CD4-positive, alpha-beta T cell treated with Interleukin-1 beta for 1 hour (primary cell): ENCODE measurements at places on chromosomes 16 and 17.

DNA sequence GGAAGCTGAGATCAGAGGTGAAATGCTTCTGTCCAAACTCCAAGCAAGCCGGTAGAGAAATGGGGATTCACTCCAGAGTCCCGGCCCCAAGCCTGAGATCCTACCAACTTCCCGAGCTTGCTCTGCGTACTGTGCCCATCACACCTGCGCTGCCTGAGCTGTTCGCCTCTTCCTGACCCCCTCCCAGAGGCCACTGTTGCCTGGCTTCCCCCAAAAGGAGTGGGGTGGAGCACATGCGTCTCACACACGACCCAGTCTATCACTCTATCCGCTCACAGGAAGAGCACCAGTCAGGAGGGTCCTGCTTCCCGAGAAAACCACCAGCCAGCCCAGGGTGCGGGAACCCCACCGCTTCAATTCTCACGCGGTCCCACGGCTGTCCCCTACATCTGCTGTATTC is 13.5 kb upstream of the C16orf95 start:
- no peak for DNase-seq

DNA sequence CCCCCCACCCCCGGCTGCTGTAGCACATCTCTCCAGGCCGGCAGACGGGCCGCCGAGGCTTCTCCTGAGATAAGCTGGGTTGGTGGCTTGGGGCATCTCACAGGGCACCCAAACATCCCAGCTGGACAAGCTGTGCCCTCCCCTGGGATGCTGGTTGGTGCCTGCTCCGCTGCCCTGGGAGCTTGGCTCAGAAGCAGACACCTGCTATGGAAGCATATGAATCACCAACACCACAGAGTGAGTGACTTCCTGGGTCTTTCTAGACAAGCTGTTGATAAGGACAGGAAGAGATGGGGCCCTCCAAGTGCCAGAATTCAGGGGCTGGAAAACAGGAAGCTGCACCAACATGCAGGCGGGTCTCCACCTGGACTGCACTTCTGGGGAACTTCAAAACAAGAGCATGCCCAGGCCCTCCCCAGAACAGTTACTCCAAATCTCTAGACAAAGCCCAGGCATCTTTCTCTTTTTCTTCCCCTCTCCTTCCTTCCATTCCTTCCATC is 13.7 kb downstream of the C16orf95 start:
- no peak for DNase-seq

DNA sequence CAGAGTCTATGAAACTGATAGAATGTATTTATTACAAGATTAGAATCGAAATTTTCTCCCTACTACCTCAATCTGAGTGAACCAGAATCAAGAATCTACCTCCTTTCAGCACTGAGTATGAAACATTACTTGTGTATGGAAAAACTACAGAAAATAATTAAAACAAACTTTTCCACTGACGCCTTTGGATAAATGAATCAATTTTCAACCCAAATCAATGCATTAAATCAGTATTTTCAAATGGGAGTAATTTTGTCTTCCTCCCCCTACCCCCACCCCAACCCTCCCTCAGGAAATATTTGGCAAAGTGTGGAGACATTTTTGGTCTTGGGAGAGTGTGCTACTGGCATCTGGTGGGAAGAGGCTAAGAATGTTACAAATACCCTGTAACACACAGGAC is 7.8 kb upstream of the ABCA10 start:
- no peak for DNase-seq

DNA sequence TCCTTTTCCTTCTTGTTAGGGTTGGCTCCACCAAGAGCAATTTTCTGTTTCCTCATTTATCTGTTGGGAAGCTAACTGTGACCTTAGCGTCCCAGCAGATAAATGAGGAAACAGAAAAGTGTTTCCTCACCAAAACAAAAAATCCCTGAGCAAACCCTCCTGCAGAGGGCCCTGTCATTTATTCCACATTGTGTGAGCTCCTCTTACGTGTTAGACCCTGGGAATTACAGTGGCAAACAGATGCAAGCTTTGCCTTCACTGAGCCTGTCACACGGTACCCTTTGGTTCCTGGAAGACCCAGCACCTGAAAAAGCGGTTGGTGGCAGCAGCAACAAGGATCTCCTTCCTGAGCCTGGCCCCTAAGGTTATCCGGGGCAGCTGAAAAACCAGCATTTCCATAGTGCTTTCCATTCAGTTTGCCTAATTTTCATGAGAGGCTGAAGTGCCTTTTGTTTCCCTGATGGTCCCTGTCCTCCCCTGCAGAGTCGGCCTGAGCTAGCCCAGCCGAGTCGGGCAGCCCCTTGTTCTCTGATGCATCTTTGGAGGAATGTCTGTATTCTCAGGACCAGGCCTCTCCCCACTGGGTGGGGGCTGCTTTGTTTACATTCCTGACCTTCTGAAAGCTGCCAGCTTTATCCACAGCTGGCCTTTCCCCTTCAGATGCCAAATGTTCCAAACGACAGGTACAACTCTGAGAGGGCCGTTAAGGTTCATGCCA is 34.7 kb downstream of the YPEL2 start:
- DNase-seq: no peak

GRCh38 chr16:56749672-56750491 is 20.0 kb downstream of the NUP93 start:
- DNase-seq: no peak

DNA sequence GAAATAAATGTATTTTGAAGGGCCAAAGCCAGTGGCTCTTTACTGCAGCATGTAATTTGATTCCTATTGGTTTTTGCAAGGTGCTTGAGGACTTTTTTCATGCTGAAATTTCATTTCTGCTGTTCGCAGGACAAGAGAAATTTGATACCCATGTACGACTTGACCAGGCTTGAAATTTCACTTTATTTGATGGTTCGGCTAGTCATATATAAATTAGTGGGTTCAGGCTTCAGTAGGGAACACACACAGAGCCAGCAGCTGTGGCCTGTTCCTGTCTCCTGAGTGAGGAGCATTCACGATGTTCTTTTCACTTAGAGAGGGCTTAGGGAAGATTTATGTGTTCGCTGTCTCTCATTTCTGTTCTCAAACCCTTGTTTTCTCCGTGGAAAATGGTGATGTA is 258.4 kb upstream of the CACNG5 start:
- no peak for DNase-seq

DNA sequence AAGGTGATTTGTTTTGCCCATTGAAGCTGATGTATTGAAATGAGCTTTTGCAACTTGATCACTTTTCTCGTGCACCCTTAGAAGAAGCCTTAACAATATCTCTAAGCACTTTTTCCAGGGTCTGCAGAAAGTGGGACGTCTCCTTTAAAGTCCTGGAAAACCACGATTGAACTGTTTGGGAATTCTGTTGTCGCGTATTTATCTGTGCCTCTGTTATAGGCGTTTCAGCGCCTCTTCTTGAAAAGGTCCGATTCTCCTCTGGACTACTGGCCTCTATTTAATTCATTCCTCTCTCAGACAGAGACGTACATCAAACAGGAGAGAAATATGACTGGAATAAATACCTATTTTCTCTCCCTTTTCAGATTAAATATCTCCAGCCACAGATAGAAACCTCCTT is 262.4 kb upstream of the PSMD7 start:
- DNase-seq: no peak

DNA sequence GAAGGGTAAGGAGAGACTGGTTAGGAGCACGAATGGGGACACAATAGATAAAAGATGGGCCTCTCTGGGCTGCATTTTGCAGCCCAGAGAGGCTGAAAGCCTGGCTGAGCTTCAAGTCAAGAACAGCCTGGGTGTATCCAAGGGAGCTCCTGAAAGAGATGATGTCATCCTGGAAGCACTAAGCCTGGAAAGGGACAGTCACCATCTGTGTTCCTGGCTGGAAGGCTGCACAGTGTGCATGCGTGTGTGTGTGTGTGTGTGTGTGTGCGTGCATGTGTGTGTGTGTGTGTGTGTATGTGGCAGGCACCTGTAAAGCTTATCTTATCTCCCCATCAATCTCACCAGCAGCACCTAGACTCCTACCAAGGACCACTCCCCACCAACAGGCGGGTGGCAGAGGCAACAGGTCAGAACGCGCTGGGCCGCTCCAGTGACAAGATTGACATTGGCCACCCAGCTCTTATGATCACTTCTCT is 44.1 kb downstream of the COG7 start:
- DNase-seq: no peak

DNA sequence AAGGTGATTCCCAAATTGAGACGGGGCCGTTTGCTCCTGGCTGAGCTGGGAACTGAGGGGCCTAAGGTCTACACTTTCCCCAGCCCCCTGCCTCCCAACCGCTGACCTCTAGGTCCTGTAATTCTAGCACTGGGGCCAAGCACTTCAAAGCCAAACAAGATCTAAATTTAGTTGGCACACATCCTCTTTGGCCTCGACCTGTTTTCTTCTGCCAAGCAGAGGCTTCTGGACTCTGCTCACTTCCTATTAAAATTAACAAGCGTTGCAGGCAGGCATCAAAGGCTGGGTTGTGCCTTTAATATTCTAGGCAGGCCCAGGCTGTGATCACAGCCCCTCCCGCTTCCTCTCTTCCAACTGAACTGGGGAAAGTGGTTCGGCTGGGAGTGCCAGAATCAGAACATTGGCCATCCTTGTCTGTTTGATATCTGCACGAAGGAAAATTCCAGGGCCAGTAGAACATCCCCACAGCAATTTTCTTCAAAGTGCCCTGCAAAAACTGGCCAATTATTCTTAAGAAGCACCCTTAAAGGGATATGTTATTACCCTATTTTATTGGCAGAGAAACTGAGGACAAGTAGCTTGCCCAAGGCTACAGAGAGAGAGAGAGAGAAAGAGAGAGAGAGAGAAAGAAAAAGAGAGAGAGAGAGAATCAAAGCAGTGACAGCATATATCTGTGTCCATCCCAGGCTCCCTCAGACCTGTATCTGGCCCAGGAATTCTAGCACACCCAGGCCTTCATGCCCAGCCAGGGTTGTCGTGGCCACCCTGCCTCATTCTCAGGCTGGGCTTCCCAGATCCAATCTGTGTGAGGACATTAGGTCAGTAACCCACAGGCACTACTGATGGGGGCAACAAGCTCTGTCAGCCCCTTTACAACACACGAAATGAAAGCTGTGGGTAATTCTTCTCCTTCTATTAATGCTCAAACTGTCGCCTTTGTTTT is 12.8 kb upstream of the MT4 start:
- DNase-seq: no peak

- peak; percentile 80 for DNase-seq
Observed at GRCh38 chr16:66521951-66522771, 27.8 kb downstream of the TK2 start.

GRCh38 chr17:75822119-75822799 is 21.9 kb downstream of the UNC13D start:
- DNase-seq: peak; percentile 31

DNA sequence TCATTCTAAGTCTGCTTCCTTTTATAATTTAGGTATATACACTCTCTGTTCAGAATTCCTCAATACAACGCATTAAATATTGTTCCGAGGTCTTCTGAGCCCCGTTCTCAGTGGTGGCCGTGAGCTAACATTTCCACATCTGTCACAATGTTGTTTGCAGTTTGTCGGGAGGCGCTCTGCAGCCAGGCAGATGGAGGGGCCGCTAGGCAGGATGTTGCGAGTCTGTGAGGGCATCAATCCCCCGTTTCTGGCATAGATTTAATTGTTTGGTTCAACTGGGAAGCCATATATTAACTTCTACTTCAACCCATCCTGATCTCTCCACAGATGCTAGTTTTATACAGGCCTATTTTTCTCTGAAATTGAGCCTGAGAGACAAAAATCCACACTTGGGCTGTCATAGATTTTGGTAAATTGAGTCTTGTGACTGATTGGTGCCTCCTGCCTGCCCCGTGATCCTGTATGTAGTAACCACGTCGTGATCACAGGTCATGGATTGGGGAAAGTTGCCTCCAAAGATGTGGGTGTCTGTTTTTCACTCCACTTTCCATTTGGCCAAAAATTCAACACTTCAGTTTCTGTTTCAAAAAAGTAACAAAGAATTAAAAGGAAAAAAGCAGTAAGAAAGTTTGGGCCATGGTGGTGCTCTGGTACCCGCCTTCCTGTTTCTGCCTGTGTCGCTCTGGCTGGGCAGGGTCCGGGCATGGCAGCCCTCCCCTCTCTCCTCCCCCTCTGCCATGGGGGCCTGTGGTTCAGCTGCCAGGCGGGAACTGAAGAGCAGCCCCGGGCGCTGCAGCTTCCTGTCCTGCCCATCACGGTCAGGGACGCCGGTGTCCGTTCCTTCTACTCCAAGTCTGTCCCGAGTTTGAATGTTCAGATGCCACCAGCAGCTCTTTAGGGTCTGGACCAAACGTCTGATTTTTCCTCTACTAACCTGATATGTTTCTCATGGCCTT is 41.5 kb downstream of the RPTOR start:
- DNase-seq: no peak

DNA sequence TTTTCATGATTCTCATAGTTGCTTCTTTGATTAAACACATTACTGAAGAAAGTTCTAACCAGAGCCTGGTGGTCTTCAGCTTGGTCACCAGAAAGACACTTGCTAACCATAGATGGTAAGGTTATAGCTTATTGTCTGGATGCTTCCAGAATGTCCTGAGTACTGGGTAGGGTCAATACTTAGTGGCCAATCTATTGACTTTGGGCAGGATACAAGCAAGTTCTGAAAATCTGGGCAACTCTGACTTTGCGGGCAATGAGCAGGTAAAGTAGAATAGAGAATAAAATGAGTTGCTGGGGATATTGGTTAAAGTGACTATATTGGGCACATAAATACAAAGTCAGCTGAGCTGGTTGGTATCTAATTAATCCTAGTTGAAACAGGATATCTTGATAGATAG is 63.0 kb downstream of the ABCA8 start:
- DNase-seq: no peak

GRCh38 chr17:8264320-8264719 is 15.2 kb downstream of the PFAS start:
- no peak for DNase-seq

- DNase-seq: no peak
Observed at GRCh38 chr17:13086142-13086769, 68.4 kb upstream of the ELAC2 start.

DNA sequence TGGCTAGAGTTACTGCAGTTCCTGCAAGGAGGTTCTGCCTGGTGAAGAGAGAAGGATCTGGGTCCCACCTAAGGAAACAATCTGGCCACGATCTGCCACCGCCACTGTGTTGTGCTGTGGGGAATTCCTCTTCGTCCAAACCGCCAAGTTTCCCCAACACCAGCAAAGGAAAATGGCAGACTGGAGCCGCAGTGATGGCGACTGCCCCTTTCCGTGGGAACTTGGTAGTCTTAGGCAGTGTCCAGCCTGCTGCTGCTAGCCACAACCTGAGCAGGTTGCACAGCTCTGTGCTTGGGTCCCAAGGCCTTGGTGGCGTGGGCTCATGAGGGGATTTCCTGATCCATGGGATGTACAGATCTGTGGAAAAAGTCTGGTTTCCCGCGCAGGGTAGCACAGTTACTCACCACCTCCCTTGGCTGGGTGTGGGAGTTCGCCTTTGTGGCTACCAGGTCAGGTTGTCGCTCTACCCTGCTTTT is 28.6 kb downstream of the NFATC3 start:
- DNase-seq: no peak

GRCh38 chr16:24087891-24088410 is 168.2 kb upstream of the CACNG3 start:
- DNase-seq: no peak
